ENCODE measurements at places on chromosomes 6 and 20.

DNA sequence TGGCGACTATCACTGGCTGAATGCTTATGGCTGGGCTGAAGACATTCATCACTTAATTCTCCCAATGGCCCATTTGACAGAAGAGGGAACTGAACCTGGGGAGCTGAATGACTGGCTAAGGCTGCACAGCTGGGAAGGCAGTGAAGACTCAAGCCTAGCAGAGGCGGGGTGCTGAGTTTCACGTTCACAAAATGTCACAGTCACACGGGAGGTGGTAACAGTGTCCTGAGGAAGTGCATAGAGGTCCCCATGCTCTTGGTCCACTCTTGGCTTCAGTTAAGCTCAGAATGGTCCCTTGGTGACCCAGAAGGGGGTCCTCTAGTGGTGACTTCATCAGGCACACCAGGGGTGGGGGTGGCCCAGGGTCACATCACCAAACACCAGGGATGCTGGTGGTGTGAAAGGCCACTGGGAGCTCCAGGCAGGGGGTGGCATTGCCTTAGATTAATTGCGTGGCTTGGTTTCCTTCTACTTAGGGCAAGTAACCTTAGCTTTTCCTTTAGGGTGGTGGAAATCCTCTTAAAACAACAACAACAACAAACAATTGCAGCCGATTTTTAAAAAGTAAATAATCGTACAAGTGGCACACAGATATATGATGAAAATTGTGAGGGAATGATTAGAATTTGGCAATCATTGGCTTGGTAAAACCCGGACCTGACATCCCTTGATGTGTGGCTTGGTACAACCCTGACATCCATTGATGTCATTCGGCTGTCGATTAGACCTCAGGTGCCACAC is 45.0 kb downstream of the SULF2 start:
- DNase-seq = no peak

- no peak for DNase-seq
These were observed 175.7 kb downstream of the ALDH8A1 start for GRCh38 chr6:134774201-134774638.

DNA sequence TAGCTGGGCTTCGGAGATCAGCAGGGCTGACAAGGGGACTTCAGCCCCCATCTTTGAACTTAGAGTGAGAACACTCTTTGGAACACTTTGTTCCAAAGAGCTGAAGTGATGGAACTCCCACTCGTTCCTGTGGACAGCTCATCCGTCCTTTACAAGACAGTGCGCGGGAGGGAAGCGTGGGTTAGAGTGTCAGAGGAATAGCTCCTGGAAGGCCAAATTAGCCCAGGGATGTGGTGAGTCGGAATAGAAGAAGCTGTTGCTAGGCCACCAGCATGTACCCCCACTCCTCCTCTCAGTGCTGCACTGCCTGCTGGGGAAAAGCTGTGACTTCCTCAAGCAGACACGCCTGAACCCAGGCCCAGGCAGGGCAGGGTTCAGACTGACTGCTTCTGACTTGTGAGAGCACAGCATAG is 1.7 kb downstream of the SDCBP2 start:
- no peak for DNase-seq

- no peak for DNase-seq
These were observed 70.6 kb upstream of the PHACTR1 start for GRCh38 chr6:12645941-12646340.

DNA sequence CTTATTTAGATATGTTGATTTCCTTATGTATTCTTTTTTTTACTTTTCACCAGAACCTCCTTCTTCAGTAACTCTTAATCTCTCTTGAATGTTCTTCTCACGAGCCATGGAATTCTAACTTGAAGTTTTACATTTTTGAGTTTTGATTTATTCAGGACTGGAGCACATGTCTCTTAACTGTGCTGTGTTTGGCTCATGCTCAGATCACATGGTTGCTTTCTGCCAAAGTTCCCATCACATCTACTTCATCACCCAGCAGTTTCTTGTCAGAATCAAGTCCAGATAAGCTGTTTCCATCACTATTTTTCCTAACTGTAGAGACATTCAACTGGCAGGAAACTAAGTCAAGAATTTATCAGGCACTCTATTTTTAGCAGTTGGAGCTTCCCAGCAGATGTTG is 31.7 kb downstream of the SLC35A1 start:
- no peak for DNase-seq

DNA sequence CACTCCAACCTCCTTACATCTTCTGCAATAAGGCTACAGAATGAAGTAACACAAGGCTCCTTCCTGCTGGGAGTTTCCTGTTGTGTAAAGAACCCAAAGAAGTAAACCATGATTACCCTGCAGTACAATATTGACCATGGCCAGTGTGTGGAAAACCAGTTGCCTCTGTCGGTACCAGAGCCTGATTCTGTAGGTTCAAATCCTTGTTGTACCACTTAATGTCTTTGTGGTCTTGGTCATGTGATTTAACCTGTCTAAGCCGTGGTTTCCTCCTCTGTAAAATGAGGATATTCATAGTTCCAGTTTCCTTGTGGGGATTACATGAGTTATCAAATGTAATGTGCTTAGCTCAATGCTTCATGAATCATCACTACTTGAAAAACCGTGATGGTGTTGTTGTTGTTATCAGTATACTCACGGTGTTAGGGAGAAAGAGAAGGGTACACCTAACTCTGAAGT is 60.3 kb upstream of the PRELID3B start:
- no peak for DNase-seq

DNA sequence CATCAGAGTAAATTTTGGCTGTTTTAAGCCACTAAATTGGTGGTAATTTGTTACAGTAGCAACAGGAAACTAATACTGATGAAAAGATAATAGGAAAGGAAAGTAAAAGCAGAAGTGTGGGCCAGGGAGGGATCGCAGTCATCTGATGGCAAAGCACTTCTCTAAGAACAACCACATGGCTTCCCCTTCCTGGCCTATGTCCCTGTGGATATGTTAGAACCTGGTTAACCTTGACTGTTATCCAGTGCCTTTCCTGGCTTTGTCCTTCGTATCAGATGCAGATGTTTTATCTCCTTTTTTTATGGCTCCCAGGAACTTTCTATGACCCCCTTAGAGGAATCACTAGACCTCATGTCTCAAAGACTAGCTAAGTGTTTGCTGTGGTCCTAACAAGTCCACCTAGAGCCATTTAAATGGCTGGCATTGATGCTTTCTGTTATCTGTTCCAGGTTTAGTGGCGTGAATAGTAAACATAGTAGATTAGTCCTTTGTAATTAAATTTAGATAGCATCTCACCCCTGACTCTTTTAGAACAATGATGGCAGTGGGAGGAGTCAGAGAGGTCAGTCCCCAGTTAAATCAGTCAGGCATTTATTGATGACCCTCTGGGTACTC is 79.2 kb upstream of the PHACTR2 start:
- no peak for DNase-seq

GRCh38 chr6:5082487-5083306 is 2.4 kb upstream of the PPP1R3G start:
- DNase-seq = no peak

DNA sequence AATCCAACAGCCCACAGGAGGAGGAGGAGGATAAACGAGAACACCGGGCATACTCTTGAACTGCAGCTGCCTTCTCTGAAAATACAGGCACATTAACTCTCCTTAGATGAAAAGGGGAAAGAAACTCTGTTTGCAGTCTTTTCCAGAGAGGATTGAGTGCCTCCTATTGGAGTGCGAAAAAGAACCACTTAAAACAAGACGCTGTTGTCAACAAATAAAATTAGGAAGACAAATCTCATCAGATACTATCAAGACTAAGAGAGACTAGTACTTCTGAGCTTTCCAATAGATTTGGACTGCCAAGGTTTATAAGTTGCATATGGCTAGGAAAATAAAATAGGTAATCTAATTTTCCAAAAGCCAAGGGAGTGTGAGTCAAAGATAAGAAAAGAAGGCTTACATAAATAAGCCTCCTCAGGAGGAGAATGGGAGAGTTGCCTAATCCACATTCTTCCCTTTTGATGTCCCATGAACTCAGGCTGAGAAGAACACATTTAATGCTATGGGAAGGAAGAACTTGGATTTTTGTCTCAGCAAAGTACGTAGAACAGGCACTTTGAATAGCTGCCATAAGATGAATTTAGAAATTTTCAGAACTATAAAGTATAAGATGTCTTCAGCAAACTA is 154.7 kb downstream of the ARHGAP18 start:
- DNase-seq = no peak

Data from forelimb muscle (tissue), 1 donor.